AML-193 (cell line): ENCODE measurements at places on chromosomes 7 and 10.
A peak's percentile ranks its signal among the peaks of the same experiment; 100 is the strongest.

DNA sequence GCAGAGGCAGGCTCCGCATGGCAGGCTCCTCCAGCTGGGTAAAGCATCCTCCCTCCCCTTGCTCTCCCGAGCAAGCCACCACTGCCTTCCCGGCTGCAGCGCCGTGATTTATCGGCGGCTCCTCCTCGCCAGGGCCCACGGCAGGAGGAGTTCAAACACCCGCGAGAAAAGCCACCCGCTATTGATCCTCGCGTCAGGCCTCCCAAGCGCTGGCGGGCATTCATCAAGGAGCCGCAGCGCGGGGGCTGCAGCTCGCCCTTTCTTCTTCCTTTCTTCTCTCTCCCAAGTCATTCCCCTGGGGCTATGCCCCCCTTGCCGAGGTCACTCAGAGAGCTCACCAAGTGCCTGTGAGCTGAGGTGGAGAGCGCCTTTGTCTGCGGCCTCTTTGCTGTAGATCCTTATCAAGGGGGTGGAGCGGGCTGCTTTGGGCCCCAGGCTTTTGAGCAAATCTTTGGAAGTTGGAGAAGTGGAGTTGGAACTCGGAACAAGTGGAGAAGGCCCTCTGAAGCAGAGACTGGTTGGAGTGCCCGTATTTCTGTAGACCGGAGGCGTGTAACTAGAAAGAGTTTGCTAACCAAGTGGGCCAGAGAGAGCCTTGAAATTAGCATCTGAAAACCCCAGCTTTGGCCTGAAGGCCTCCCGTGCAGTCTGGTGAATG lies 107.2 kb upstream of the PPIF start:
- DNase-seq, result no peak

DNA sequence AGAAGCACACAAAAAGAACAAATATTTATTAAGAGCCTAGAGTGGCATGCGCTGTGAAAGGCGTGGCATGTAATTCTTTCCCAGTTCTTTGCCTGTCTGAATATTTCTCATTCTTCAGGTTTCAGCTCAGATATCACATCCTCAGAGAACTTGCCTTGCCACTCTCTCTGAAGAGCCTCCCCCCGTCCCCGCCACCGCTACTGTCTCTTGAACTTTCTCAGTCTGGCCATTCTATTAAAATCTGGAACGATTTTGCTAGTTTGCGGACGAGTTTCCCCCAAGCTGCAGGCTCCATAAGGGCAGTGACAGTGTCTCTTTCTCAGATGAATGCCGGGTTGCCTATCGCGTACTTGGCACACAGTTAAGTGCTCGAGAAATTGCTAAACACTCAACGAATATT lies 787 bp upstream of the PLEKHA1 start:
- DNase-seq, result no peak

DNA sequence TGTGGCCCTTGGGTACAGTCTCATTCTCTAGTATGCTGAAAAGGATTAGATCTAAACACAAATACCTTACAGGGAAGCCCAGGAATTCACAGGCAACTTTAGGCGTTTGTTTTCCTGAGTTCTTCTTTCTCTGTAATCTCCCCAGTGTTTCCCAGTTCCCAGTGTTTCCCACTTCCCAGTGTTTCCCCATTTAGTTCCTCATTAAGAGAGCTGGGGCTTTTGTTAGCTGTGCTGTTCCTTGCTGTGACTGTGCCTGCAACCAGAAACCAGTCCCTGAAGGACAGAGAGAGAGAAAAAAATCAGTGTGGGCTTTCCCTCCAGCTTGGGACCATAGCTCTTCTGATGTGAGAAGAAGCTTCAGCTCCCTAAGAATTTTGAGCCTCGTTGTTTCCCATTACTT lies 802.9 kb upstream of the COBL start:
- DNase-seq, result no peak

- DNase-seq, result no peak
These were observed 76.8 kb downstream of the TMEM26 start for GRCh38 chr10:61376377-61376776.

DNA sequence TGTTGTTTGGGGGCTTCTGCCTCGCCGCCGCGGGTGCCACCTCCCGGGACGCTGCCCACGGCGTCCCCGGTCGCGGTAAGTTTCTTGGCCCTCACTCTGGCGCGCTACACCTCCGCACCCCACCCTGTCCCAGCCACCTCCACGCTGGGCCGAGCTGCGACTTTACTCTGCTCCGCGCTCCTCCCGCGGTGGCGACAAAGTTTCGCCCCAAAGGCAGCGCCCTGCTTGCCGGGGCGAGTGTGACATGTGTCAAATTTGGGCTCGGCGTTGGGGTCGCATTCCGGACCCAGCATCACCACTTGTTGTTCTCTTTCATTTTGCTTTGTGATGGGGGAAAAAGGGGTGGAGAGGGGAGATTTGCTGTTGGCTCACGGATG lies 167.7 kb upstream of the PPP1R3A start:
- no peak for DNase-seq

DNA sequence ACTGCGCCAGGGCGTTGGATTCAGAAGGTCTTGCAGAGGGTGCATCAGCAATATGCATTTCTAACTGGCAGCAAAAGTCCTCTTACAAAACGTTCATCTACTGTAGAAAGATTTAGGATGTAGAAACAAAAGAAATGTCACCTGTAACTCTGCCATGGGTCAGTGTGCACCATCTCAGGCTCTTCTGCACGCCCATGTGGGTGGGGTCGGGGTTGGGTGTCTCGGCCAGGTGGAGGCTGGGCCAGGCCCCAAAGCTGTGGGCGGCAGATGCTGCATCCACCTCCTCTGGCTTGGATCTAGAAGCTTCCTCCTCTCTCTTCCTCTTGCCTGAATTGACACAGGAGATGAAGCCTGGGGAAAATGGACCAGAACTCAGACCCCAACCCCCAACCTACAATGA lies 111.3 kb upstream of the PPP2R2D start:
- DNase-seq, result no peak

GRCh38 chr7:80675090-80675489 lies 36.6 kb downstream of the CD36 start:
- DNase-seq, result no peak

DNA sequence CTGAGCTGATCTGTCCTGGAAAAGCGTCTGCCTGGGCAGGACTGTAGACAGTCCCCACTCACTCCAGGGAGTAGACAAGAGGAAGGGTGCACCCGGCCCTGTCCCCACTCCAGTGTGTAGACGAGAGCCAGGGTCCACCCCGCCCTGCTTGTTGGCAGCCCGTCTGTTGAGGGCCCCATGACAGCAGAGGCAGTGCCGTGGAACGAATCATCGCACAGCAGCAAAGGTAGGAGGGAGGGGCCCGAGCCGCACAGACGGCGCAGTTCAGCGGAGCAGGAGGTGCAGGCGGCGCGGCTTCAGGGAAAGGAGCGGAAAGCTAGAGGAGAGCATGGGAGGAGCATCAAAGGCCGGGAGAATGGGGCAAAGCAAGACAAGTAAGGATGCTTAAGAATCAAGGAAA lies 93.0 kb downstream of the DYNC2I1 start:
- DNase-seq, result no peak

- DNase-seq, result no peak
These were observed 219.1 kb upstream of the LRRN3 start for GRCh38 chr7:110871856-110872255.

DNA sequence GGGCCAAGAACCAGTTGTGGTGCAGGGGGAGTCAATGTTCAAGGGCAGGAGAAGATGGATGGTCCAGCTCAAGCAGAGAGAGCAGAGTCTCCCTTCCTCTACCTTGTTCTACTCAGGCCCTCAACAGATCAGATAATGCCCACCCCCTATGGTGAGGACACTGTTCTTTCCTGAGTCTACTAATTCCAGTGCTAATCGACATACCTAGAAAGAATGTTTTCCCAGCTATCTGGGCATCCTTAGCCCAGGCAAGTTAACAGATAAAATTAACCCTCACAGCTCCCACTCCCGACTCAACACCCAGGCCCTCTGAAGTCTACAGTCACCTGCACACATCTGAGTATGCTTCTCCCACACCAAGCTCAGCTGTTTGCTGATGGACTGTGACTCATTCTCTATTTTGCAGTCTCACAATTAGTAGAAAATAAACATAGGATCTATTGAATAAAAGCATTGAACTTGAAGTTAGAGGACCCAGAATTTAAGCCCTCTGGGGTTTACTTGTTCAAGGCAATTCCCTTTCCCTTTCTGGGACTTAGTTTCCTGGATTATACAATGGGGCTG lies 17.1 kb downstream of the COL13A1 start:
- no peak for DNase-seq

- DNase-seq, result no peak
These were observed 16.7 kb upstream of the MGAM2 start for GRCh38 chr7:142094861-142095260.

GRCh38 chr7:77887567-77887966 lies 89.0 kb downstream of the PHTF2 start:
- no peak for DNase-seq

GRCh38 chr7:49778731-49779270 lies 5.4 kb downstream of the VWC2 start:
- no peak for DNase-seq

DNA sequence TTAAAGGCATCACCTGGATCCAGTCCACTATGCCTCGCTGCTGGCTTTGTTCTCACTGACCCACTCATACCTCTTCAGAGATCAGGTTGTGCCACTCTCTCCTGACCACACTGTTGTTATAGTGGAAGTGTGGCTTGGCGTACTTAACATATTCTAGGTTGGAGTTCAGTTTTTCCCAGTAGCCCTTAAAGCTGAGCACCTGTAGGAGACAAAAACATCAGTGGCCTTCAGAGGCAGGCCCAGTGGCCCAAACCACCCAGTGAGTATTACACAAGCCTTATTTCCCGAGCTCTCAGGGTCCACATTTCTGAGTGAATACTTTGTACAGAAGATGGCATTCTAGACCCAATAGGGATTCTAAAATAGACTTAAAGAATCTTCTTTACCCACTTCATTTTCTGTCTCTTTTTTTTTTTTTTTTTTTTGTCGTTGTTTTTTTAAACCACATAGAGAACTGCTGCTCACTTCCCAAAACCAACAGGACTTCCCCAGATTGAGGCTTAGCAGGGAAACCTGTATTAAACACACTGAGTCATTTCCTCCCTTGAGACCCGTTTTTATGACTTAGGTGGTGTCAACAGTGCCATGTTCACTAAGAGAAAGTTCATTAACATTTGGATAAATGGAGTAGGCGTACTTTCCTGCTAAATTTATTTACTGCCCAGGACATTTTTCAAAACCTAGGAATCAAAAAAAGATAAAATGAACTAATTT lies 85.8 kb downstream of the GSAP start:
- DNase-seq, result peak; percentile 60

- no peak for DNase-seq
These were observed 107.8 kb downstream of the TCERG1L start for GRCh38 chr10:131203456-131204357.

- DNase-seq, result no peak
These were observed 988 bp upstream of the EN2 start for GRCh38 chr7:155456738-155457543.

GRCh38 chr7:47795631-47796030 lies 152.6 kb downstream of the PKD1L1 start:
- no peak for DNase-seq

- no peak for DNase-seq
These were observed 49.8 kb downstream of the ELFN1 start for GRCh38 chr7:1719913-1720312.
